ENCODE measurements at places on chromosomes 5 and 9.

- no peak for DNase-seq
Measured at GRCh38 chr5:40999142-40999541, 72.0 kb downstream of the MROH2B start.

GRCh38 chr5:116806836-116807235 lies 232.2 kb upstream of the SEMA6A start:
- DNase-seq, result no peak

GRCh38 chr5:82058710-82059109 lies 86.9 kb downstream of the ATG10 start:
- DNase-seq, result no peak

DNA sequence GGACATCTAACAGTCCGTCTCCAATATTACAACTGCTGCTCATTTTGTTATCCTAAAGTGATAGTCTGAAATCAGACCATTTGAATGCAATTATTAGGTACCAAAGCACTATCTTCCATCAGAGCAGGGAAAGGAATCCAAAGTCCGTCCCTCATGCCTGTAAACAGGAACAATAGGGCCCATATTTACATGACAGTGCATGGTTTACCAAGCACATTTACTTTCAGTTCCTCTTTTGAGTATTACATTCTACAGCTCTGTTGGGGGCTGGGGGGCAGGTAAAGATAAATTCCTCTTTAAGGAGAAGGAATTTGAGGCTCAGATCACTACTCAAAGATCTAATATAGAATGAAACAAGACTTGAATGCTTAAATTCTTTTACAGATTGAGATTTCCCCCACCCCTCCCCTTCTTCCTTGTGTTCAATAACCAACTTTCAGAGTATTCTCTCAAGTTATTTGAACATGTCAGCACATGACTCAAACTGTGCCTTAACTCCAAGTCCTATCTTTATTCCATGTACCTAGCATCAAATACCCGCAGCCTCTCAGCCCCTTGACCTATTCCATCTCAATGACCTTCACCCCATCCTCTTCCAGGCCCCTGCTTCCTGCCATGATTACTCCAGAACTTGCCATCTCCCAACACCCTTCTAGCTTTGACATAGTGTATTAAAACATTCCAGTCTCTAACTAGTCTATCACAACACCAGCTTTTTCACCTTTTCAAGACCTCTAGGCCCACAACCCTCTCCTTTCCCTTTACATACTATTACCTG lies 71.0 kb downstream of the BRINP1 start:
- no peak for DNase-seq

- DNase-seq, result no peak
Measured at GRCh38 chr9:38694676-38695075, 25.3 kb downstream of the FAM240B start.

GRCh38 chr9:121822093-121823085 lies 171.0 kb downstream of the DAB2IP start:
- DNase-seq, result no peak

GRCh38 chr5:136042156-136042555 lies 13.4 kb downstream of the TGFBI start:
- no peak for DNase-seq

GRCh38 chr5:16617274-16617968 lies 624 bp upstream of the RETREG1 start:
- no peak for DNase-seq

GRCh38 chr9:124741662-124742061 lies 29.4 kb downstream of the NR6A1 start:
- DNase-seq, result no peak

DNA sequence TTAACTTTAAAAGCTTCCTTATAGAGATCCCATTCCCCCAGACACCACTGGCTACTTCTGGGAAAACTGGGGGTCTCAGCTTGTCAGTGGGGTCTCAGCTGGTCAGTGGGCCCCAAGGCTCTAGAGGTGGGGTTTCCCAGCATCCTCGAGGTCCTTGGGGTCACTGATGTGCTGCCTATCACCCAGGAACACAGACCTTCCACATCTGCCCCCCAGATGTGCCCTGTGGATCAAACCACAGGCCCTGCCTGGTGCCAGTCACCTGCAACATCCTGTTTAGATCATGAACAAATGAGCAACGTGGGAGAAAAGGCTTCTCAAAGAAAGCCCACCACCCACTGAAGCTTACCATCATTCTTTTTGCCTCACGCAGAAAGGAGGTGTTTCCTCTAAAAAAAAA lies 165.6 kb upstream of the FSTL4 start:
- DNase-seq, result no peak

- no peak for DNase-seq
Measured at GRCh38 chr5:33425314-33425713, 15.5 kb upstream of the TARS1 start.

DNA sequence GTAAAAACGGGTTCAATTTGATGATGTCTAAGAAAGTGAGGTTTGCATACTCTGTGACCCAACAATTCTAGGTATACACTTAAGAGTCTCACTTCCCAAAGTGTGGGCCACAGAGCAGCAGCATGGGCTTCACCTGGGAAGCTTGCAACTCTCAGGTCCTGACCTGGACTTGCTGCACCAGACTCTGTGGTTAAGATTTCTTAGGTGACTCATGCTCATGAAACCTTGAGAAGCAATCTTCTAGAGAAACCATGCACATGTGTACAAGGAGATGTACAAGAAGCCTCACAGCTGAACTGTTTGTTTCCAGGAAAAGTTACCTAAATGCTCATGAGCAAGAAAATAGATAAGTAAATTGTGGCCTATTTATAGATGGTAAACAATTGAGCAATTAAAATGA lies 30.0 kb downstream of the DNAJC21 start:
- no peak for DNase-seq

DNA sequence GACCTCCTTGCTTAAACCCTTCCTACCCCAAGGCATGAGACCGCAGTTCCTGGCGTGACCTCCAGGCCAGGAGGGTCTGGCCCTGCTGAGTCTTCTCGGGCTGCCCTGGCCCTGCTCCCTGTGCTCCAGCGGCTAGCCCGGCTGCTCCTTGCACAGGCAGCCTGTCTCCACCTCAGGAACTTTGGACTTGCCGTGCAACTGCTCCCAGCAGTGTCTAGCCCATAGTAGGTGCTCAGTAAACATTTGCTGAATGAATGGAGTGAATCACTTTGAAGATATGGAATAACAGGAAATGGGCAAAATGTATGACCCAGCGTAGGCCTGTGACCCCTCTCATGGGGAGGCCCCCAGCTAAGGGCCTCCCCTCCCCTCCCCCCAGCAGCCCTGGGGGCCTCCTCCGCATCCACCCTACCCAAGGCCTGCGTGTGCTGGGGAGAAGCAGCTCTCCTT lies 127.1 kb downstream of the ZNF354C start:
- no peak for DNase-seq

- DNase-seq, result peak; percentile 61
Measured at GRCh38 chr5:133423618-133424282, 188.6 kb downstream of the FSTL4 start.

GRCh38 chr5:43041110-43041668 lies 1.1 kb upstream of the ANXA2R start:
- DNase-seq, result no peak

GRCh38 chr5:35336230-35336629 lies 105.9 kb upstream of the PRLR start:
- DNase-seq, result no peak

DNA sequence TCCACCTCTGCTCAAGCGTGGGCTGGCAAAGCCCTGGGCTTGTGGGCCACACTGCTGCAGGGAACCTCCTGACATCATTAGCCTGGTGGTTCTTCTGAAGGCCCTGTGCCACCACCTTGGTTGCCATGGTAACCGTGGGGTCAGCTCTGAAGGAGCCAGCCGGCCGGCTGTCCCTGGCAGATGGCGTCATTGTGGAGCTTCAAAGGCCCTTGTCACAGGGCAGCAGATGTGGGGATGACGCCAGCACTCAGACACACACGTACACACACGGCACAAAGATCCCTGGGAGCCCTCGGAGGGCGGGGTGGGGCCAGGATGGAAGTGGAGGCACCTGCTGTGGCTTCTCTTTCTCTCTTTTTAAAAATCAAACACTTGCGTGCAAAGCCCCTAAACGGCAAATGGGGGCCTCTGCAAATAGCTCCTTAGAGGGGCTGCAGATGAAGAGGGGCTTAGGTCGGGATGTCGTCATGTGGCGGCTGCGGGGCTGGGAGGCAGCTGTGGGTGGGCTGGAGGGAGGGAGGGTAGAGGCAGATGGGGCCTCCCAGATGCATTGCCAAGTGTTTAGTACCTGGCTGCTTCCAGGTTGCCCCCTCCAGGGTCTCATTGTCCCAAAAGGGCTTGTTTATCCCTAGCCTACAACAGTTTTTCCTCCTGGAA lies 19.5 kb upstream of the RPL26L1 start:
- DNase-seq, result peak; percentile 47

DNA sequence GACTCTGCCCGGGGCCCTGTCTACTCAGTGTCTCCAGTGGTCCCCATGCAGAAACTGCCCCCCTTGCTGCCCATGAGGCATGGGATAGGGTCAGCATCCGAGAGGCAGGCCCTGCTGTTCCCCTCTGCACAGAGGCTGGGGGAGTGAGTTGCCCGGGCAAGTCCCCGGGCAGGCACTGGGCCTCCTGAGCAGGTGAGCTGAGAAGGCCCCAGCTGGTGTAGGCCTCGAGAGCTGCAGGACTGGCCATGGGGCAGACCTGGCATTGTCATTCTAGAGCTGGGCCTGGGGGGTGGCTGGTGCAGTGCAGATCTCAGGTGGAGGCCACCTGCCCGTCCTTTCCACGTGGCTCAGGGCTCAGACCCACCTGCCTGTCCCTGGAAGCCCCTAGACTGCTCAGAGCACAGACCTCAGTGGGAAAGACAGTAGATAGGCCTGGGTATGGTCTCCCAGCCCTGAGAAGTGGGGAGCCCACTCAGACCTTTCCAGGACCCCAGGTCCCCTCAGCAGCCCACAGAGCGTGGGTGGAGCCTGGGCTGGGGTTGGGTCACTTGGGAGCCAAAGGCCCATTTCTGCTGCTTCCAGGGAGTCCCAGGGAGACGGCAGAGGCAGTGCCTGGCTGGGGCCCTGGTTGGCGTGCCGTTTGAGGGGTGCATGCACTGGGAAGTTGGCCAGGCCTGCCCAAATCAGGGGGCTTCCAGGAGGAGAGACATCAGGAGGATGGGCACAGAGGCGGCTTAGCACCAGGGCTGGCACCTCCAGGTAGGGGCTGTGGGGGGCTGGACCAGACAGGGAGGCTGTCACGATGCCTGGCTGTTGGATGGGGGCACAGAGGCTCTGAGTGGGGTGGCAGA lies 4.8 kb upstream of the NOTCH1 start:
- DNase-seq, result peak; percentile 70

- no peak for DNase-seq
Measured at GRCh38 chr5:139651853-139652787, 4.0 kb downstream of the CXXC5 start.

DNA sequence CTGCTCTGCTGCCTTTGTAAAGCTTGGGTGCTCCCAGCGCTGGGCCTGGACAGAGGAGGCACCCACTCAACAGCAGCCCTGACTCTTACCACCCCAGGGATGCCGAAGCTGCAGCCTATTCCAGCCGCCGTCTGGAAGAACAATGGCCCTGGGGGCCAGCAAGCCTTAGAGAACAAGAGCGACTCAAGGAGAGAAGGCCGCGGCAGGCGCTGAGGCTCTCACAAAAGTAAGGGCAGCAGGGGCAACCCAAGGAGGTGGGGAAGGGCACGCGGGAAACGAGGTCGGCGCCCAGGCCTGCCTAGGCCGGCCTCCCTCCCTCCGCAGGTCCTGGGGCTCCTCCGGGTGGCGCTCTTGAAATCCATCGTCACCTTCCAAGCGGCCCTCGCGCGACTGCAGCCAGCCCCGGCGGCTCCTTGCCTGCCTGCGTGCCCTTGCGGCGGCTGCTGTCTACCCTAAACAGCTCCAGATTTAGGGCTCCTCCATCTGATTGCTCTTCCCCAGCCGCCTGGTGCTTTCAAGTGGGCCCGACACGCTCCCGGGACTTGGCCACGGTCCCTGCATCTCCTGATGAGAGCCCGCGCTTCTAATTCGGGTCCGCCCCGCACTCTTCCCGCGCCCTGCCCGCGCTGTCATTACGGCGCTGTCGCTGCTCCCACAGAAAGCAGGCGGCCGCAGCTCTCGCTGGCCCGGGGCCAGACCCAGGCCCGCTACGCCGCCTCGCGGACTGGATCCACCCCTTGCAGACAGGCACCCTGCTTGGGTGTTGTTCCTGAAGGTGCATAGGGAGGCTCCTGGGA lies 213.3 kb downstream of the SEMA6A start:
- no peak for DNase-seq

- no peak for DNase-seq
Measured at GRCh38 chr9:77649109-77649812, 1.1 kb upstream of the GNA14 start.

- DNase-seq, result no peak
Measured at GRCh38 chr9:83422527-83422926, 115.7 kb downstream of the FRMD3 start.

GRCh38 chr5:36842087-36842486 lies 34.5 kb upstream of the NIPBL start:
- no peak for DNase-seq

GRCh38 chr9:104092875-104093600 lies 1.1 kb upstream of the SMC2 start:
- no peak for DNase-seq

DNA sequence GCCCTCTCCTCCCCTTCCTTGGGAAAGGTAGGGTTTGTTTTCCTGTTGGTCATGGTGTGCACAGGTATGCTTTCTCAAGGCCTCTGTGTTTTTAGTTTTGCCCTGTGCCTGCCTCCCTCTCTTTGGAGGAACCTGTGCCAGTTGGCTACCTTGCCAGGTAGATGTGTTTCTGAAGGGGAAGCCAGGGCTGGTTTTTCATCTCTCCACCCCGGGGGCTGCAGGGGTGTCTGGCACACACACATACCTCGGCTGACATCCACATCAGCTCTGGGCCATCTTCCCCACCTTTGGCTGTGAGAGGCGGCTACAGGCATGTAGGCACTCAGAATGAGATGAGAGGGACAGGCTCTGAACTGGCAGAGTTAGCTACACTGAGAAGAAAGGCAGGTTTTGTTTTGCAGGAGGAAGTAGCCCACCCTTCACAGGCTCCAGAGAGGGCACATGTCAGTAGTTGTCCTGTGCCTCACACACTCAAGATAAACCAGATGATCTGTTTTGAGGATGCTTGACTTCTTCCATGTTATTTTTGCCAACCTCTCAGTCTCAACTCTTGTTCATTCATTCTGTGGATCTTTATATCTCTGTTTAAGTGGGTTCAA lies 9.7 kb downstream of the RGMB start:
- no peak for DNase-seq

GRCh38 chr5:63687854-63688516 lies 274.3 kb downstream of the HTR1A start:
- DNase-seq, result no peak

- DNase-seq, result no peak
Measured at GRCh38 chr5:138985683-138986082, 110.5 kb upstream of the LRRTM2 start.

DNA sequence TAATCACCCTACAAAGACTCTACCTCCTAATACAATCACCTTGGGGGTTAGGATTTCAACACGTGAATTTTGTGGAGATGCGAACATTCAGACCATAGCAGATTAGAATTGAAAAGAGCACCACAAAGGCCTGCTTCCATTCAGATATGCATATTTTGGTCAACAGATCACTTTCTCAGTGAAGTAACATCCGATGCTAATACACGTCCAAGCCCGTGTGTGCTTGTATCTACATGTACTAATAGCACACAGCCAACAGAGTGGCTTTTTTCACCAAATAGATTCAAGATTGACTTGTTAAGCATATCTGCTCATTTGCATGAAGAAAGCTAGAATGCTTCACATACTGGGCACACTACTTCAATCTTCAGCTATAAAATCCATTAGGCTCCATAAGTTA lies 35.6 kb upstream of the SSBP2 start:
- DNase-seq, result no peak

GRCh38 chr9:138105123-138105415 lies 227.5 kb downstream of the CACNA1B start:
- DNase-seq, result no peak

GRCh38 chr9:93209097-93209496 lies 25.2 kb downstream of the WNK2 start:
- no peak for DNase-seq

- no peak for DNase-seq
Measured at GRCh38 chr9:117074784-117075520, 339.9 kb downstream of the ASTN2 start.
